ENCODE measurements at places on chromosomes 5 and 9.

DNA sequence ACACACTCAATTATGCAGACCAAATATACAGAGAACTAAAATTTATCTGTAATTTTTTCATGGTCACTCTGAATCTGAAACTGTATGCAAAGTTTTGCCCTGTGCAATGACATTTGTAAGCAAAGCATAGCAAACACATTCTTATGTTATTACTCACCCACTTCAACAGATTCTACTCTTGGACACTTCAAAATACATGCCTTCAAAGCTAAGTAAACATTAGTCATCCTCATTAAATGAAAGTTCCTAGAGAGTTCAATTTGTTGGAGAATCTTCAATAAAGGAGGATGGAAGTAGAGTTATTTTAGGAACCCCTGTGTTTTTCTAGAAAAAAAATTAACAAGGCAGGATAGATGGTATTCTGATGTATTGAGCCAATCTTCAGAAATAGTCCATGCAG, 639.7 kb upstream of the C9orf72 start:
- DNase-seq: no peak

DNA sequence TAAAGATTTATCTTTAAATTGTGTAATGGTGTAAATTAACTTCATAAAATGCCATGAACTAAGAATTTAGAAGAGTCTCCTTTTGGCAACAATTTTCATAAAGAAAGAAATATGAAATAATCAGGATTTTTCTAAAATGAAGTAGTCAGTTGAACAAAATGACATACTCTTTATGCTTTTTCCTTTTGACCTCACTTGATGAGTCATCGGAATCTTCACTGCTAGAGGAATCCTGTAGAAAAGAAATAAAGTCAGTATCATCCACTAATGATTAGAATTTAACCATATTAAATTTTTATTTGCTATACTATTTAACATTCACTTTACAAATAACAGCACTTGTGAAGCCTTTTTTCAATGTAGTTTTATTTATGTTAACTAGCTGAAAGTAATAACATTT, 26.1 kb downstream of the CHD1 start:
- DNase-seq: no peak

DNA sequence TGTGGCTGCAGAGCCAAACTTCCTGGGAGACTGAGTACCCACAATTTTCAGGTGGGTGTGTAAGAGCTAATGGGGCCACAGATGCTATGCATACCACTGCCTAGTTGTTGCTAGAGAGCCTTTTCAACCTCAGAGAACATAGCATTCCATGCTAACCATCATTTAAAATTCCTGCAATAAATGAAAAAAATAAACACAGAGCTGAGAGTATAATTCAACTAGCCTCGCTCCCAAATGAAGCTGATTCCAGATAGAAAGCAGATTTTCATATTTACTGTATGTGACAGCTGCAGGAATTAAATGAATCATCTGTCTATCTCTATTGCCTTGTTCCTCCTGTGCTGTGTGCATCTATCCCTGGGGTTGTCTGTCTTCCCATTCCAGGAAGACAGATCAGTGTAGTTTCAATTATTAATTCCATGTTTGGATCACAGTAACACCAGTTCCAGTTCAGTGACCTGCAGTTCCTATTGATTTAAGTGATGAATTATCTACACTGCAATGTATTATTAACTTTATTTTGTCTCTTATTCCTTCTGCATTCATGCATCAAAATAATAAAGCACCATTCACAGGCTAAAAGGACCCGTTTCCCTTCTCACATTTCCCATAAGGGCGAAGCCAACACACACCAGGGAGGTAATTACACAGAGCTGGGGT, 324.5 kb downstream of the SLIT3 start:
- DNase-seq: no peak

DNA sequence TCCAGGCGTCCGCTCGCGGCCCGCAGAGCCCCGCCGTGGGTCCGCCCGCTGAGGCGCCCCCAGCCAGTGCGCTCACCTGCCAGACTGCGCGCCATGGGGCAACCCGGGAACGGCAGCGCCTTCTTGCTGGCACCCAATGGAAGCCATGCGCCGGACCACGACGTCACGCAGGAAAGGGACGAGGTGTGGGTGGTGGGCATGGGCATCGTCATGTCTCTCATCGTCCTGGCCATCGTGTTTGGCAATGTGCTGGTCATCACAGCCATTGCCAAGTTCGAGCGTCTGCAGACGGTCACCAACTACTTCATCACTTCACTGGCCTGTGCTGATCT, 294 bp downstream of the ADRB2 start:
- no peak for DNase-seq

- no peak for DNase-seq
These were observed 35.0 kb downstream of the NACC2 start for GRCh38 chr9:136059851-136060670.

- DNase-seq: no peak
These were observed 58.6 kb upstream of the LIFR start for GRCh38 chr5:38615042-38615441.

- DNase-seq: no peak
These were observed 8.8 kb upstream of the WDR5 start for GRCh38 chr9:134127065-134127580.

DNA sequence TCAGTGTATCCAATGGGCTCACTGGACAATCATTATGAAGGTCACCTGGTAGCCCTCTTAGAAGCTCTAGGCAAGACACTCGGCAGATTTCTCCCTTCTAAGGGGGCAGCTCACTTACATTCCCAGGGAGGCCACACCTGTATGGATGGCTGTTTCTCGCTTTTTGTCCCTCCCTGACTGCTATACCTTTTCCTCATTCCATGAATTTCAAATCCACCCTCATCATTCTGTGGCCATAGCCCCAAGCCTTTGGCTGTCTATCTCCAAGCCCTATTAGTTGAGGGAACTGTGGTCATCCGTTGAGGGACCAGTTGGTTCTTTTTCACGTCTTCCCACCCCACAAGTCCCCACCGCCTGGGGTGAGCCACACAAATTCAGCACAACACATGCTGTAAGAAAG, 85.0 kb upstream of the RARS1 start:
- no peak for DNase-seq

- DNase-seq: no peak
These were observed 11.8 kb upstream of the UBE2QL1 start for GRCh38 chr5:6436715-6437331.

- DNase-seq: no peak
These were observed 138.5 kb downstream of the AOPEP start for GRCh38 chr9:94864862-94865509.

DNA sequence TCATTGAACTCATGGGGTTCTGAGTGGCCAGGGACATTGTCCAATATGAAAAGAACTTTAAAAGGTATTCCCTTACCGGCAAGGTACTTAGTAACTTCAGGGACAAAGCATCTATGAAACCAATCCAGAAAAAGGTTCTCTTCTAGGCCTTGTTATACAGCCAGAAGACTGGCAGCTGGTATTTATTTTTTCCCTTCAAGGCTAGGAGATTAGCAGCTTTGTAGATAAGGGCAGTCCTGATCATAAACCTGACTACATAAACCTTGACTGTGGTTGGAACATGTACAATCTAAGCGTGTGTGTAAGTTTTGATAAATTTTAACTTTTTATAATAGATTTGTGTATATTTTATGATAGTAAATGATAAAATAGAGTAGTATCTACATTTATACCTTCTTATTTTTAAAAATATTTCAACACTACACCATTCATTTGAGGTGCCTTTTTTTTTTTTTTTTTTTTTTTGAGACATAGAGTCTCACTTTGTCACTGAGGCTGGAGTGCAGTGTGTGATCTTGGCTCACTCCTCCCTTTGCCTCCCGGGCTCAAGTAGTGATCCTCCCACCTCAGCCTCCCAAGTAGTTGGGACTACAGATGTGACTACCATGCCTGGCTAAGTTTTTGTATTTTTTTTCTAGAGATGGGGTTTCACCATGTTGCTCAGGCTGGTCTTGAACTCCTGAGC, 24.5 kb downstream of the RANBP17 start:
- no peak for DNase-seq

GRCh38 chr9:109969011-109969410, 189.0 kb downstream of the PALM2AKAP2 start:
- DNase-seq: no peak

- DNase-seq: no peak
These were observed 106.7 kb downstream of the INSYN2B start for GRCh38 chr5:169873642-169874041.

GRCh38 chr5:13945271-13945670, 783 bp upstream of the DNAH5 start:
- DNase-seq: no peak

DNA sequence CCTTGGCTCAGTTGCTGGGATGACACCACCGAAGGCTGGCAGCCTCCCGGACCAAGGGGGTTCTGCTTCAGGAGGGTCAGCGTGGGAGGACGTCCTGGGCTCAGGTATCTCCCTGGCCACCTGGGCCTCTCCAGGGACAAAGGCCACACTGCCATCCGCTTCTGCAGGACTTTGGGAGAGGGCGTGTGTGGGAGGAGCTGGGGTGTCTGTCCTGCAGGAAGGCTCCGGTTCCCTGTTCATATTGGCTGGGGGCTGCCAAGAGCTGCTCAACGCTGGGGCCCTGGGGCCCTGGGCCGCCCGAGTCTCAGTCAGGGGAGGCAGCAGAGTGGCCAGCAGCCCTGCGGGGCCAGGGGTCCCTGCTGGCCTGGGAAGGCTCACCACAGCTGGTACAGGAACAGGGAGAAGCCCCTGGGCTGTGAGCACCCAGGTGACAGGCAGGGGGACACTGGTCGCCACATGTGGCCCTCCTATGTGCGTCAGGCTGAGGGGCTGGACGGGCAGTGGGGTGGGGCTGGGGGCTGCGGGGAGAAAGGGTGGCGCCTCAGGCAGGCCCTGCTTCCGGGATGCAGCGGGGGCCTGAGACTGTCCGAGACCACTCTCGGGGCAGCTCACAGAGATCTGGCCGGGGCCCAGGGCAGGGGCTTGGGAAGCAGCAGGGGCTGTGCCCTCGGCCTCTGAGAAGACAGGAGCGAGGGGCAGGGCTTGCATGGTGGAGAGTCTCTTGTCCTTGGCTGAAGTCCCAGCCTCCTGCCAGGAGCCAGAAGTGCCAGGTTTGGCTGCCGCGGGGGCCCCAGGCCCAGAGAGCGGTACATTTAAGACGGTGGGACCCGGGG, 4.9 kb upstream of the CARD9 start:
- no peak for DNase-seq

GRCh38 chr9:119370816-119371215, 1.6 kb upstream of the BRINP1 start:
- peak; percentile 70 for DNase-seq

GRCh38 chr5:53041071-53041692, 52.0 kb downstream of the ITGA2 start:
- DNase-seq: no peak

DNA sequence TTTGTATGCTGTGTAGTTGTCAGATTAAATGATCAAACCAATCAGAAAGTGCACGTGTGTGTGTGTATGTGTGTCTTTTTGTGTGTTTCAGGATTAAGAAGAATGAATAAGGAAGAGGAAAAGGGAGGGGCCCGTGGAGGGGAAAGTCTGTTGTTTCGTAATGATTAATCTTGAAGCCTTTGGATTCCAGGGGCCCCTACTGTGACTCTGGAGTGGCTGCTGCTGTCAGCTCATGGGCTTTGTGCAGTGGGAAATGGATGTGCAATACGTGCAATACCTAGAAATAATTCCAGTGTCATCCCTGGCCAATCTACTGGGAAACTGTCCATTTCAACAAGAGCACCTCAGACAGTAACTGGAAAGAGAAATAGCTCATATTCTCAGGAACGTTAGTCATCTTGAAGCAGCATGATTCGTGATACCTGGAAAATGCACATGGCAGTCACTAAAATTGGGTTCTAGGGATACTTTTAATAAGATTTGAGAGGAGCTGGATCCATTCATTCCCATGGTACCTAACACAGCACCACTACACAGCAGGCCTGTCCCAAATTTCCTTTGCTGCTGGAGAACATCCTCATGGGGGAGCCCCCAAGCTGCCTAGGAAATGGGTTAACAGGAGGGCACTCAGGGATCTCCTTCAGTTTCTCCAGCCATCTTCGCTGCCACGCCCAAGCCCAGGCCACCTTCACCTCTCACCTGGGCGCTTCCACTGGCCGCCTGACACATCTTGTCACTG, 186.3 kb downstream of the NR3C1 start:
- no peak for DNase-seq

- no peak for DNase-seq
These were observed 11.3 kb downstream of the RALGPS1 start for GRCh38 chr9:126925876-126926275.

DNA sequence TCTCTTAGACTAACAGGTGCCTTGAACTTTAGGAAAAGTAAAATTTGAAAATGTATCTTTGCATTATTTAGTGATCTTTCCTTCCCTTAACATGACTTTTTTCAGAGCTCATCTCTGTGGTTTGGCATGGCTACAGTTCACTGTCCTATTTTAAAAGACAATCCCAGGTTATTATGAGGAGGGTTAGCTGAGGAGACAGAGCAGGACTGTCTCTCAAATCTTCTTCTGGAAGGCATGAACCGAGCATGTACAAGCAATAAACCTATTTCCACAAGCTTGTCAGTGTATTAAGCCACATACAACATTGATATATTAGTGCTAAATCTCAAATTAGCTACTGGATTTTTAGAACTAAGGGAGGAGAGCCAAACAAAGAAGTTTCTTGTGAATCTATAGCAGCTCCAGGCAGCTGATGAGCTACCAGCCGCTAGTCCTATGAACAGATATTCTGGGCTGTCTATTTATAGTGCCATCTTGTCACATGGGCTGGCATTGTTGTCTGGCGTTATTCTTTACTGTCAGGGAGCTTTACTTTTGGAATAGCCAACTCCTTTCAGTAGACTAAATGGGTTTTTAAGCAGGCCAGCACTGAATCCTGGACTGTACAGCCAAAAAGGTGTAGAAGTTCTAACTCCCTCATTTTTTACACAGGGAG, 171.2 kb upstream of the ACTBL2 start:
- no peak for DNase-seq

DNA sequence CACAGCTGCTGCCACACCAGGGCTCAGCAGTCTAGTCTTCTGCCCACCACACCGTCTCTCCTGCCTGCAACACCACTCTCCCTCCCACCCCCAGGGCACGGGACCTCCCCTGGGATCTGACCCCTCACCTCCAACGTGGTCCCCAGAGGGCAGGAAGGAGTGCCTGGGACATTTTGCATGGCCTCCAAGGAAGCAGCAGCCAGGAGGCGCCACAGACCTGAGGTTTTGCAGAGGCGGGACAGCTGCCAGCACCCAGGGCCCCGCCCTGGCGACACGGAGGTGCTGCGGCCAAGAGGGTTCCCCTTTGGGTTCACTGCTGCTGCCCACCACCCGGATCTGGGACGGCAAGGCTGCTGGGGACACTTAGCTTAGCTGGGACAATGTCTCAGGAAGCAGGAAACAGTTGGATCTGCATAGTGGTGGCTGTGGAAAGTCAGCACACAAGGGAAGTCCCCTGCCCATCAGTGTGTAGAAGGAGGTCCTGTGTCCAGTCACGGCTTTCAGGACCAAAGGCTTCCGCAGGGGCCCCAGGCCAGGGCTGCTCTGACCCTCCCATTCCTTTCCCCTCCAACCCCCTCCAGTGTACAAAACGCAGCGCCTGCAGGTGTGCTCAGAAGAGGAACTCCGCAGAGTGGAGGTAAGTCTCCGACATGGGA, 13.8 kb downstream of the PROP1 start:
- DNase-seq: no peak

GRCh38 chr5:151214614-151215545, 9.0 kb downstream of the CCDC69 start:
- no peak for DNase-seq

Data from progenitor cell of endocrine pancreas (in vitro differentiated cells).